ENCODE measurements at places on chromosomes 4 and X.

GRCh38 chr4:76984127-76984526, 34.6 kb downstream of the SEPTIN11 start:
- no peak for DNase-seq

- DNase-seq, result no peak
These were observed 23.1 kb downstream of the LGI2 start for GRCh38 chr4:25007598-25007997.

GRCh38 chrX:45845142-45845541, 644.5 kb upstream of the DIPK2B start:
- DNase-seq, result no peak

DNA sequence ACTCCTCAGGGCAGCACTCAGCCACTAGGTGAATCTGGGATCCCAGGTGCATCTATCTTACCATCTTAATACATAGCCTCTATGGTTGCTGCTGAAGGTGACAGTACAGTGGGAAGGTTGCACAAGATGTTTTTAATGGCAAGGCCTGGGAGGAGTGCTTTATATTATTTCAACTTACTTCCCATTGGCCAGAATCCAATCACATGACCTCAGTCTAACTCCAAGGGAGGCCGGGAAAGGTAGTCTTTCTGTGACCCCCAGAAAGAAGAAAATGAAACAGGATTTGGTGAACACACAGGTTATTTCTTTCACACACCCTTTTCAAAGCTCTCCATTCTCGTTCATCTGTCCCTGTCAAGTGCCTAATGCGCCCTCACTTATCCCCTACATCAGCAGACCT, 189.1 kb upstream of the ATP6AP2 start:
- DNase-seq, result no peak

- no peak for DNase-seq
These were observed 39.0 kb downstream of the FBXO8 start for GRCh38 chr4:174244441-174244840.

All from NCI-H526 treated with DMSO at 0.1 percent for 48 hours (cell line).